Pulmonary artery endothelial cell (primary cell): ENCODE measurements at places on chromosomes 4 and X. TPM values are rescaled to one million over a fixed set of nuclear protein-coding genes. Genes with fewer than 3 reads are reported as not detected.

DNA sequence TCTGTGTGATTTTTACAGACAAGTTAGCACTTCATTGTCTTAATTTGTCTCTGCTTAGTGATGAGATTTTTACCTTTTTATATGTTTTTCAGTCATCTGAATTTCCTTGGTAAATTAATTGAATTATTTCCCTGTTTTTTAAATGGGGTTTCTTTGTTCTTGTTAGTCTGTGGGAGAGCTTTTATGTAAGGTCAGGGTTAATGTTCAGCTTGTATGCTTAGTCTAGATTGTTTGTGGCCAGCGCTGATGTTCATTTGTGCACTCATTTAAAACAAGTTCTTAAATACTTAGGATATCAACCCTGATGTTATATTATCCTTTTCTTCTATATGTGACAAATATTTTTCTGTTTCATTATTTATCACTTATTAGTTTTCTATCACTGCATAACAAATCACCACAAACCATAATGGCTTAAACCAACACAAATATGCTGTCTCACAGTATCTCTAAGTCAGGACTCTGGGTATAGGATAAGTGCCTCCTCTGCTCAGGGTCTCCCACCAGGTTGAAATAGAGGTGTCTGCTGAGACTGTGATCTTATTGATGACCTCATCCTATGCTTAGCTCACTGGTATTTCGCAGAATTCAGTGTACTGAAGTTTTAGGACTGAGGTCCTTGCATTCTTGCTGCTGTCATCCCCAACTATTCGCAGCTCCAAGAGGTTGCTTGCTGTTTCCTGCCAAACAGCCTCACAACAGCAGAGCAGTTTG lies 53.2 kb downstream of the ATP10D start:
- no peak for DNase-seq

GRCh38 chrX:12970691-12971202 lies 4.2 kb upstream of the TMSB4X start:
- no peak for DNase-seq

GRCh38 chrX:47311932-47312774 lies 58.2 kb upstream of the ZNF157 start:
- peak; percentile 7 for DNase-seq

DNA sequence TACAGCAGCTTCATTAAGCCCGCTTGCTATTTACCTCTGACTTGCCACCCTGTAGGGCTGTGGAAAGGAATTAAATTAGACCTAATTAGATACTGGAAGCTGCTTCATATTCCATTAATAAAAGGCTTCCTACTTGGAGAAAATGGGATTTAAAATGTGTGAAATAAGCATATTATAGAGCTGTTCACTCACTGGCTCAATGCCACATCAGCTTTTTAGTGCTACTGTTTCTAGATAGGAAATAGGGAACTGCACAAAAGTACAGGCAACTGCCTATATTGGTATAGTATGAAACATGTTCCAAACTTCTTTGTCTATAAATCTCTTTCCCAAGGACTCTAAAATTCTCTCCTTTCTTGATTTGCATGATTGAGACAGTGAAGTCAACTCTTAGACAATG lies 407.9 kb upstream of the AADAT start:
- DNase-seq: no peak

- no peak for DNase-seq
Observed at GRCh38 chr4:108628411-108628810, 8.0 kb downstream of the RPL34 start.

GRCh38 chrX:115689931-115690330 lies 129.0 kb downstream of the PLS3 start:
- no peak for DNase-seq

DNA sequence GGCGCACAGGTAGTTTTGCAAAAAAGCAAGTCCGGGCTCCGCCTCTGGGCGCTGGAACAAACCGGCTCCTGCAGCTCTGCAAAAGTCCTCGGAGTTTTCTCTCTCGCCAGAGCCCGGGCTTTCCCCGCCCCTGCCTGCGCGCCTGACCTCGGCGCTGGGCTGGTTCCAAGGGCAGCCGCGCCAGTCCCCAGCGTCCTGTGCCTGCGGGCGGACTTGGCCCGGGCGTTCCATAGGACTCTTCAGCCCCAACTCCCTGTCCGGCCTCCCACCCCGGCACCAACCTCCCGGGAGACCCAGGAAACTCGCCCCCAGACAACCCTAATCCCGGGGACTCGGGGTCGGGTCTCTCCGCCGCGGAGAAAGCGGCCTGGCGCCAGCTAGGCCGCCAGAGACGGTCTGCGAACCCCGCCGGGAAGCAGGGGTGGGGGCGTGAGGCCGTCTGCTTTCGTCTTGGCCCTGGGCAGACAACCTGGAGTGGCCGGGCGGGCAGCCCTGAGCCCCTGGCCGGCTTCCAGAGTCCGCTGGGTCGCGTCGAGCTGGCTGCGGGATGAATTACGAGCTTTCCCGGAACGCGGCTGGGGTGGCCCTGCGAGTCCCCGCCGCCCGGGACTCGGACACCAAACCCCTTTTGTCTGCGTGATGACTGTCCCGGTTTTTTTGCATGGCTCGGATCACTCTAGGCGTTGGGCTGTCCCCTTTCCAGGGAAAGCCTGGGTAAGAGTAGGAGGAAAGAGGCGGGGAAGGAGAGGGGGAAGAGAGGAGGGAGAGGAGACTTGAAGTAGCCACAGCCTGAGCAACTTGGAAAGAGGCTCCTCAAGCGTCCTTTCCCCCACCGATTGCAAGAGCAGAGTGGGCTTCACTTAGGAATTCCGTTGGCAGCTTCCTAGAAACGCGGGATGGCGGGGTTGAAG lies 916 bp downstream of the MXRA5 start:
- no peak for DNase-seq

- no peak for DNase-seq
Observed at GRCh38 chrX:15204130-15204751, 65.6 kb downstream of the ASB9 start.

DNA sequence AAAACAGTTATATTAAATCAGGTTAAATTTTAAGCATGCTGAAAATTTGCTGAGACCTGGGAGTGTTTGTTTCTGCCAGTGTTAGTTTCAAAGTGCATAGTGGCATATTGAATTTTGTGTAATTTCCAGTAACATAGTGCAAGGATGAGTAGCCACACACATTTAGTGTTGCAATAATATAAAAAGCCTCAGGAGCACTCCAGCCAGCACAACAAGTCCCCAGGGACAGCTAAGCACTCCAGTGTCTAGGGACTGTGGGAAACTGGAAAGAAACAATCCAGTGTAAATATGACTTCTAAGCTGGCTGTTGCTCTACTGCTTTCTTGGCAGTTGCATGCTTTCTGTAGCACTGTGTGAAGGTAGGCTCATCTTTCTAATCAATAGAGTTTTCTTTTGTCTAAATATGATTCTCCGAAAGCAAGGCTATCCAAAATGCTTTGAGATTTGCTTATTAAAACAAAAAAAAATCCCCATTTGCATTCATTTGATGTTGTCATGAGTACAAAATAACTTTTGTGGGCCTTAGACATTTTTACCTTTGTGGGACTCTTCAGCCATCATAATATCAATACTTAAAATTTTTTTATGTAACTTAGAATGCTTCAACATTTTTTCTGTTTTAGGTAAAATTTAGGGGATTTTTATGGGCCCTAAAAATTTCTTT lies 24.2 kb upstream of the CXCL2 start:
- DNase-seq: no peak

- DNase-seq: no peak
Observed at GRCh38 chr4:73885574-73886267, 16.5 kb downstream of the CXCL1 start.

DNA sequence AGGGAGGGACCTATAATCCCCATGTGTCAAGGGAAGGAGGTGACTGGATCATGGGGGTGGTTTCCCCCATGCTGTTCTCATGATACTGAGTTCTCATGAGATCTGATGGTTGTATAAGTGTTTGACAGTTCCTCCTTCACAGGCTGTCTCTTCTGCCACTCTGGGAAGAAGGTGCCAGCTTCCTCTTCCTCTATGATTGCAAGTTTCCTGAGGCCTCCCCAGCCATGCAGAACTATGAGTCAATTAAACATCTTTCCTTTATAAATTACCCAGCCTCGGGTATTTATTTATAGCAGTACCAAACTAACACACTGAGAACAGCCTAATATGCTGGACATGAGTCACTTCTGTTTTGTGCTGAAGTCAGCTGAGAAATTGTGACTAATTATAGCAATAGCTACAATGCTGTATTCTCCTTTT lies 656.9 kb upstream of the CPEB2 start:
- DNase-seq: no peak

GRCh38 chr4:80197601-80198440 lies 518 bp downstream of the PRDM8 start:
- DNase-seq: no peak

DNA sequence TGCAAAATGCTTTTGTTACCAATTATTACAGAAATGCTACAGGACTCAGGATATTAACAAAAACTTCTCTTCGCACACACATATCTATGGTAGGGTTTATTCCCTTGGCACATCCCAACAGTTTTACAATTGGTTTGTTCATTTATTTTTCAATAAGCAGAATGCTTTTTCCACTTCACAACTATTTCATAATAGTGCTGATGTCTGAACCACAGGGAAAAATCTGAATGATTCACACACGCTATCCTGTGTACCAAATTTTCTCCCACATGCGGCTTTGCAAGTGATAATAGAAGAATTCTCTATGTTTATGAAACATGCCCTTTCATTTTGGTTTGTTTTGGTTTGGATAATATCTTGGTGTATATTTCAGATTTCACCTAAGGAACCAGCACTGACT lies 725.7 kb upstream of the TENM3 start:
- no peak for DNase-seq

GRCh38 chr4:54099287-54099747 lies 646 bp upstream of the GSX2 start:
- DNase-seq: no peak

DNA sequence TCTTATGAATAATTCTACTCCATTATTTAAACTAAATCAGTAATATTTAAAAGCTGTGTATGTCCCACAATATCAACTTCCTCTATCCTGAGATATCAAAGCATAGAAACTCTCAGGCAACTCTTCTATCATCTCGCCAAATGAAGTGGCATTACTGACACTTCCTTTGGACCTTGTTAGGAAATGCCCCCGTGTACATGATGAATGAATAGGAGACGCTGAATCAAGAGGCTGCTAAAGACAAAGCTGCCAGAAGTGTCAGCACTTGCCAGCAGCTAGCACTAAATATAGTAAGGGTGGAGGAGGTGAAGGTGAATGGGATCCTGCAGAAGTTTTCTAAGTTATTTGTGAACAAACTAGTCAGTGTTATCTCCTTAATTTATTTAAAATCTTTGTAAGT lies 99.5 kb upstream of the BLTP1 start:
- no peak for DNase-seq

GRCh38 chrX:117936118-117936517 lies 180.5 kb downstream of the KLHL13 start:
- DNase-seq: no peak

GRCh38 chr4:55982976-55983375 lies 34.2 kb downstream of the CEP135 start:
- DNase-seq: no peak

- DNase-seq: no peak
Observed at GRCh38 chr4:65508168-65508567, 162.1 kb downstream of the EPHA5 start.

DNA sequence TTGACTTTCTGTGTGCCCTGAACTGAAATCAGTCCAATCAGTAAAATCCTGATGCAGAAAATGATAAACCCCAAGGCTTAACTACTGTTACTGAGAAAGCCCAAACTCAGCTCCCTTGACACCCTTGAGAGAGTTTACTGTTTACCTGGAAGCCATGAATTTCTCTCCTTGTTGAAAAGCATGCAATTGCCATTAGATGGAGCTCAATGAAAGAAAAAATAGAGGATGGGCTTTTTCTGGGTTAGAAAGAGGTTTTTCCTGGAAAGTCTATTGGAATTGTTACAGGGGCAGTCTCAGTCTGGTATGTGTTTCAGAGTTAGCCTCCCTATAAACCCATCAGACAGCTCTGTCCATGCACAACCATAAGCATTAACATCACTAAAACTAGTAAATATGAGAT lies 66.4 kb upstream of the C4orf54 start:
- no peak for DNase-seq

DNA sequence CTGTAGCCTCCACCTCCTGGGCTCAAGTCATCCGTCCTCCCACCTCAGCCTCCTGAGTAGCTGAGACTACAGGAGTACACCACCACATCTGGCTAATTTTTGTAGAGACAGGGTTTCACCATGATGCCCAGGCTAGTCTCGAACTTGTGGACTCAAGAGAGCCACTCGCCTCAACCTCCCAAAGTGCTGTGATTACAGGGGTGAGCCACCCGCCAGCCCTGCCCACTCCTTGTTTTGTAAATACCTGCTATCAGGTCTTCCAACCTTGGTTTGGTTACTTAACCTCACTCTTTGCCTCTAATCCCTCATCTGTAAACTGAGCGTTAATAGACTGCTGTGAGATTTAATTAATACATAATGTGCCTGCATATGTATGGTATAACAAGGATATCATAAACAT lies 803 bp downstream of the CNGA1 start:
- DNase-seq: no peak

GRCh38 chr4:147790412-147790811 lies 58.5 kb downstream of the ARHGAP10 start:
- DNase-seq: no peak

ADH7 gene
- total RNA-seq: not detected in 2 replicates

PPP2R2C gene
- total RNA-seq: 0.04 TPM in 1 of 2 replicates, not detected in the other

SLC9B1 gene
- total RNA-seq: 0.59 and 0.67 TPM in 2 replicates

RADX gene
- 0.07 and 0.11 TPM in 2 replicates for total RNA-seq

HSFX4 gene
- not detected in 2 replicates for total RNA-seq

USP27X gene
- 3.5 and 3.6 TPM in 2 replicates for total RNA-seq

BEND2 gene
- total RNA-seq: not detected in 2 replicates

RBM46 gene
- total RNA-seq: not detected in 2 replicates
